ENCODE measurements at places on chromosomes 13 and 19. TPM values are rescaled to one million over a fixed set of nuclear protein-coding genes. Genes with fewer than 3 reads are reported as not detected.

GRCh38 chr19:6587093-6587820, 3.7 kb downstream of the CD70 start:
- DNase-seq, result no peak

GRCh38 chr19:2315818-2316353, 7.9 kb upstream of the LINGO3 start:
- no peak for DNase-seq

DNA sequence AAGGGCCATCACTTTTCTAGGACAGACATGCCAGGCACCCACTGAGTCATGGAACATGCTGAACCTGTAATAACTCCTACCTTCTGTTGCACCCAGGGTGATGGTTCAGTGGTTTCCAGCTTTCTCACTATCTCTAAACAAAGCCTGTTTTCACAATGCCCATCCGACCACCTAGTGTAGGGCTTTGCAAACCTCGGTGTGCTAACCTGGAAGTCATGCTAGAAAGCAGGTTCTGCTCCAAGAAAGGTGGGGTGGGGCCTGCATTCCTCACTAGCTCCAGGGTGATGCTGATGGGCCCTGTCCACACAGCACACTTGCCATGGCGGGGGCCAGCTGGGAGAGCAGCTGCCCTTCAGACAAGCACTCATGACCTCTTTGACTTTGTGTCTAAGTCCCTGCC, 43.4 kb downstream of the COL4A2 start:
- DNase-seq, result no peak

GRCh38 chr19:16649734-16650133, 10.2 kb downstream of the SMIM7 start:
- DNase-seq, result no peak

DNA sequence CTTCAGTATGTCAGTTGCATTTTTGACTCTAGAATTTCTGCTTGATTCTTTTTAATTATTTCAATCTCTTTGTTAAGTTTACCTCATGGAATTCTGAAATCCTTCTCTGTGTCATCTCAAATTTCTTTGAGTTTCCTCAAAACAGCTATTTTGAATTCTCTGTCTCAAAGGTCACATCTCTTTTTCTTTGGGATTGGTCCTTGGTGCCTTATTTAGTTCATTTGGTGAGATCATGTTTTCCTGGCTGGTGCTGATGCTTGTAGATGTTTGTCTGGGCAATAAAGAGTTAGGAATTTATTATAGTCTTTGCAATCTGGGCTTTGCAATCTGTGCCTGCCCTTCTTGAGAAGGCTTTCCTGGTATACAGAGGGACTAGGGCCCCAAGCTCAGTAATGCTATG, 18.5 kb upstream of the KBTBD7 start:
- DNase-seq, result no peak

- DNase-seq, result no peak
These were observed 928.7 kb downstream of the PCDH9 start for GRCh38 chr13:66301482-66301881.

PALM gene
- not detected for total RNA-seq

TLE6 gene
- total RNA-seq, result not detected
